Ovary (tissue), 10 donors: ENCODE measurements at places on chromosomes 5 and 9. TPM values are rescaled to one million over a fixed set of nuclear protein-coding genes. Genes with fewer than 3 reads are reported as not detected.

CNTFR gene
- 3.7 TPM for total RNA-seq

DNA sequence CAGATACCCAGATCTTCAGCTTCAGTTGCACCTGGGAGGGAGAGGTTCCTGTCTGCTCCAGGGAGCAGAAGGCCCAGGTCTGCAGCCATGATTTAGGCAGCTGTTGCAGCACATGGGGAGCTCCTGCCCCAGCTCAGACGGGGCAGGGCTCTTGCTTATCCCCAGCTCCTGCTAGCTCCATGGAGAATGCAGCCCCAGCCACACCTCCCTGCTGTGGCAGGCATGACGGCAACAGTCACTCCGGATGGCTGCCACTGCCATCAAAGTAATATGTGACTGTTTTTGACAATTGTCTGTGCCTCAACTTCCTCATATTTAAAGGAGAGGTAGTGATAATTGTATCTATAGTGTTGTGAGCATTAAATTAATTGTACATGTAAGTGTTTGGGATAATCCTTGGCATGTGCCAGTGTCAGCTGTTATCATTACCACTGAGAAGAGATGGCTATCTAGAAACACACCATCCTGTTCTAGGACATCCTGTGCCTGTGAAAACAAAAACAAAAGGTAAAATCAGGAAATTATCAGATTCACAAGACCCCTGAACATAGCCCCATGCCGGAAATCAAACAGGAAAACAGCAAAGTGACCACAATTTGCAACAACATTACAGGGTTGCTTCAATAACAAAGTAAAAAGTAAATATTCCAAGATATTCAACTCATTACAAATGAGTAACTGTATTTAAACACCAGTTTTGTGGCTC, 1048.8 kb upstream of the ACO1 start:
- DNase-seq, result no peak

SPAG8 gene
- 6.7 TPM for total RNA-seq

ARHGEF28 gene
- total RNA-seq, result 29.4 TPM

DDX4 gene
- total RNA-seq, result not detected

GRCh38 chr5:34712565-34712964, 56.4 kb downstream of the RAI14 start:
- DNase-seq, result no peak

DNA sequence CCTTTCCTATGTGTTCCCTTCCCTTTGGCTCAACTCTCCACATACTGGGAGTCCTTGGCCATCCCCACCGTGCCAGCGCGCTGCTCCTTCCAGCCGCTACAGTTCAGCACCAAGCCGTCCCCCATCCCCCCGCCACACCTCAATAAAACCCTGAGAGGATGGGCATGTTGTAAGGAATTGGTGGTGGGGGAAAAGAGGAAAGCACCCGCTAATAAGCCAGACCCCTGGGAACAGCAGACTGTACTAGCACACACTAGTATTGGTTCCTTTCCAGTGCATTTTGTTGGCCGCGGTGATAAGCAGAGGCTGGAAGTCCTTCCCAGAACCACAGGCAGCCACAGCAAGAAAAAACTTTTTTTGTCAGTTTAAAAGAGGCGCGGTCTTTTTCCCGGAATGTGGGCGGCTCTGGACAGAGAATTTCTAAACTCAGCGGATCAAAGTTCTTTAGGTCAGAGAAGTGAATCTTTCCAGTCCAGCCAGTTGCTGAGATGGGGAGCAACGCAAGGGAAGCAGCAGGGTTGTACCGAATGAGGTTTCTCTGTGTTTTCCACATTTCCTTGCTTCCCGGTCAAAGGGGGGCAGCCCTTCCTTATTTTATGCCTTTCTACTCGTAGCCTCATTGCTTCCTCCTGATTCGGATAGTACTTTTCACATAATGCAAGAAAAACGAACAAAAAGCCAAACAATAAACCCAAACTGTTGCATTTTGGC, 2.1 kb downstream of the CHSY3 start:
- peak; percentile 14 for DNase-seq

DNA sequence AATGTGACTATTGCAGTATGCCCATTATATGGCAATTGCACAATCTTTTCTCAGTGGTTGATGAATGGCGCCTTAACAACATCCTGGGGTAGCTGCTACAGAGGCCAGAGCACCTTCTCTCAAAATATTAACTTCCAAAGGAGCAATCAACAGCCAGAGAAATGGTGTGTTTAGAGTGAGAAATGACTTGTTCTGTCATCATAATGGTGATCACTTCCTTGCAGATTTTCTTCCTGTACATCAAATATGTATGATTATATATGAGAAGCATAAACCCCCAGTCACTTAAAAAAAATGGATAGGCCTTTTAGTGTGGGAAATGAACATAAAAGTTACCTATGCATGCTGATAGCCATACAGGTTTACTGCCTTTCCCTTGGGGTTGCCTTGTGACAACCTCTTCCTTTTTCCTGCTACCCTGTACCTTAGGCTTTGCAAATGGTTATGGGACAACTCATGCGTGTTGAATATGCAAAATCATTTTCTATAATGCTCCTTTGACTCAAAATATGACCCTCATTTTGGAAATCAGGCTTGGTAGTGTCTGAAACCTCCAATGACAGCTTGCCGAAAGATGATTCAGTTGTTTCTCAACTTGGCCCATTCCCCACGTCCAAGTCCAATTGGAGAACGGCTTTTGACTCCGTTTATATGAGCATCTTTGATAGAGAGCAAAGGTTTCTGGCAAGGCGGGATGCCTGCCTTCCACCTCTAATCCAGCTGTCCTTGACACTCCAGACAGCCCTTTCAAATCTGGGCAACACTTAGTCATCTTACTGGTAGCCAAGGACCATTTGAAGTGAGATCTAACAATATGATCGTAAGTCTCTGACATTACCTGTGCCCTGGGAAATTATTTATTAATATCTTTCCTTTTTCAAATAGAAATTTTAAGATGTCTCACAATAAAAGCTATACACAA, 69.3 kb downstream of the SLC1A1 start:
- no peak for DNase-seq

IFNB1 gene
- total RNA-seq, result not detected

GRCh38 chr9:68541568-68541967, 885 bp upstream of the TMEM252 start:
- DNase-seq, result no peak

GRCh38 chr5:67163231-67163756, 33.3 kb downstream of the CD180 start:
- DNase-seq, result no peak

DNA sequence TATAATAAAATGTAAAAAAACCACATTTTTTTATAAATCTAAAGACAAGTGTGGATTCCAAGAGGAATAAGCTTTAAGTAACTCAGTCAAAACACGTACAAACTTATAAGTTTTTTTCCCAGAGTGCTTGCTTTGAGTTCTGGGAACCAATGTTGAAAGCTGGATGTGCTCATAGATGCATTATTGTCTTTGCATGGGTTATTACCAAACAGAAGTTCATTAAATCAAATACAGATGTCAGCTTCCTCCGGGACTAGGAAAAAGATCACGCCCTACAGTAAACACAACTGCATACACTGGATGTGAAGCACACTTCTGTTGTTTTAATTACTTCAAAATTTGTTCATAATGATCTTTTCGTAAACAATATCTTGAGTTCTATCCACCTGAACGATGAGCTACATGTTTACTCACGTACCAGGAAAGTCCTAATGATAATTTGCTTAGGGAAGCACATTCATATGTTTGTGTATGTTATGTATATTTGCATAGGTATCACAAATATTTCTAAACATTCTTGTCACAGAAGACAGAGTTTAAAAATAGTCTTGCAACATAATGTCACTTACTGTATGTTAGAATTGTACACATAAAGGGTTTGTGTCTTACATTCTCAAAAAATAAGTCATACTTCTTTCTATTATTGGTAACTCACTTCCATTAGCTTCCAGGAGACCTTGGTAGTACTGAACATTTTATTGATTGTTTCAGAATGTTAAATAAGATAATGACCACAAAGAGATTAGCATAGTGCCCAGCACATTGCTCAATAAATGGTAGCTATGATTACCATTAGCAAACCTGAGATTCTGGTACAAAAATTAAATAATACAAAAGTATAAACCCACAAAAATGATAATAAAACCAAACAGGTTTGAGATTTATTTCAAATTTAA, 427.4 kb downstream of the CETN3 start:
- no peak for DNase-seq

- no peak for DNase-seq
These were observed 80.5 kb downstream of the RAI14 start for GRCh38 chr5:34736445-34737115.

PPP3R2 gene
- not detected for total RNA-seq

DNA sequence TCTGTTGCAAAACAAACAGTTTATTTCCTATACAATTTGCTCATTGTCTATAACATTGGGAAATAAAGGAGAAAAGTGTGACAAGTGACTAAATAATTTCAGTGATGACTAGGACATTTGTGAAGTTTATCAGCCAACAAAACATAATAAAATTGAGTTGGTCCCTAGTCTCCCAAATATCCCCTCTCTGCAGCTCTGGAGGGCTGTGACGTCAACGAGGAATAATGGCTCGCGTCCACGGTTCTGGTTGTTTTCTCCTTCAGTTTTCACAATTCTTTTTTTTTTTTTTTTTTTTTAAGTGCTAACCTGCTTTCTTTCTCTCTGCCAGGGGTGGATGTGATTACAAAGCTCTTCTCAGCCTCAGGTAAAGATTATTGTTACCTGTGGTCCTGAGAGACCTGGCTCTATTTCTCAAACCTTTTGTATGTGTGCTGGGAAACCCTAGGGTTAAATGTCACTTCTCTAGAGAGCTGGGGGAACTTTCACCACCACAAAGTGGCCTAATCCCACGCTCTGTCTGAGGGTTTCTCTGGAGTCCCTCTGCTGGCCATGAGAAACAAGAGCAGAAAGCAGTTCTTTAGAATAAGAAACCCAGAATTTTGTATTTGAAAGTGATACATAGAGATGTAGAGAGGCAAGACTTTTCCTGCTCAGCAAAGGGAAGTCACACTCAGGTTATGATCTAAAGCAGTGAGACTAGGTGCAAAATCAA, 36.2 kb upstream of the ANKRD55 start:
- DNase-seq, result peak; percentile 52

QRFP gene
- total RNA-seq, result not detected

C5orf52 gene
- total RNA-seq, result not detected

CDX1 gene
- total RNA-seq, result 0.77 TPM

SLC2A6 gene
- total RNA-seq, result 0.80 TPM

IFNK gene
- not detected for total RNA-seq

GRCh38 chr5:141845371-141845851, 32.8 kb downstream of the PCDH1 start:
- DNase-seq, result no peak

BNC2 gene
- total RNA-seq, result 68.0 TPM

- no peak for DNase-seq
These were observed 50.5 kb downstream of the PALM2AKAP2 start for GRCh38 chr9:109830545-109830944.

DNA sequence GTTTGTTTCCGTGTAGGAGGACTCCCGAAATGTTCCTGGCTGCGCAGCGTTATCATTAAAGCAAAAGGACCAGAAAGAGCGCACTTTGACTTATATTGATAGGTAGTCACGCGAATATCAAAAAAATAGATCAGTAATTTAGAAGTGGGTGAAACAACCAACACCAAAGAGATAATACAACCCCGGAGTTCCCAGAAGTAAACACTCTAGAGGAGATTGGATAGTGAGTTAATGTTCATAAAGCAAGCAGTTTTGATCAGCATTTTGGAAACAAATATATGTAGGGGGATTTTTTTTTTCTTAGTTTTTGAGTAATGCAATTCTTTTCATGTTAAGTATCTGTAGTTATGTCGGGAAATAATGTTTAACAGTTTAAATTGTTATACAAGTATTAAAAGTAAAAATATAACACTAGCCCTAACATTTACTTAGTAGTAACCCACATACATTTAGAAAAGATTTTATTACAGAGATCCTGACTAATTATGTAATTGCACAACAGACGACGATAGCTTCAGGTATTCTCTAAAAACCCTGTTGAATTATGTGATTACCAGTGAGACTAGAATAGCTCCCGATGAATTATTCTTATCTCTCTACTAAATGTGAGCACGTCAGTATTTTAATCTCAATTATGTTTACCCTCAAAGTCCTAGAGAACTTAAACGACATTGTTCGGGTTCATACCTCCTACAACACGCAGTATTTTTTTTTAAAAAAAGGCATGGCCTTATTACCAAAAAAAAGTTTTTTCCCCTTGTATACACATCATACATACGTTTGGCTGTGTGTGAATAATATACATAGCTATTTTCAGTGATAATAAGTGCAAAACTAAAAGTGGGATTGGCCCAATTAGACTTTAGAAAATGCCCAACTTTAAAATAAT, 9.4 kb upstream of the NFIB start:
- no peak for DNase-seq

DNA sequence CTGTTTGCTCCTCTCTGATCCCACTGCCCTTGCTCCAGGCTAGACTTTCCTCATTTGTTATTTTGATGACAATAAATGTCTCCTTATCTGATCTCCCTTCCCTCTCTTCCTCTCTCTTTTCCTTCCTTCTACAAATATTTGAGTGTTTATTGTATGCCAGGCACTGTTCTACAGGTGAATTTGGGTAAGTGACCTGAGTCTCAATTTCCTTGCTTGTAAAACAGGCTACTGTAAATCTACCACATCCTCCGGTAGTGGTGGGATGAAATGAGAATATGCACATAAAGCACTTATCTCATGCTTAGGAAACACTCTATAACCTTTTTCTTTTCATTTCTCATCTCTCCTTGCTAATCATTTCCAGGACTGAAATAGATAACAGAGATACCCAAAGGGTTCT, 86.4 kb downstream of the HMHB1 start:
- DNase-seq, result no peak

- DNase-seq, result no peak
These were observed 54.0 kb downstream of the GPR21 start for GRCh38 chr9:123087359-123087888.

SYK gene
- total RNA-seq, result 11.9 TPM

- DNase-seq, result no peak
These were observed 24.0 kb downstream of the NAA35 start for GRCh38 chr9:85964949-85965348.

- DNase-seq, result no peak
These were observed 75.0 kb upstream of the SAP30L start for GRCh38 chr5:154370813-154371212.

- no peak for DNase-seq
These were observed 27.5 kb downstream of the SEC61B start for GRCh38 chr9:99249619-99250018.

GRCh38 chr5:149917073-149917676, 27.4 kb downstream of the PDE6A start:
- DNase-seq, result no peak

- no peak for DNase-seq
These were observed 44.0 kb upstream of the MAN2A1 start for GRCh38 chr5:109645707-109646192.

OSMR gene
- total RNA-seq, result 33.0 TPM

DNA sequence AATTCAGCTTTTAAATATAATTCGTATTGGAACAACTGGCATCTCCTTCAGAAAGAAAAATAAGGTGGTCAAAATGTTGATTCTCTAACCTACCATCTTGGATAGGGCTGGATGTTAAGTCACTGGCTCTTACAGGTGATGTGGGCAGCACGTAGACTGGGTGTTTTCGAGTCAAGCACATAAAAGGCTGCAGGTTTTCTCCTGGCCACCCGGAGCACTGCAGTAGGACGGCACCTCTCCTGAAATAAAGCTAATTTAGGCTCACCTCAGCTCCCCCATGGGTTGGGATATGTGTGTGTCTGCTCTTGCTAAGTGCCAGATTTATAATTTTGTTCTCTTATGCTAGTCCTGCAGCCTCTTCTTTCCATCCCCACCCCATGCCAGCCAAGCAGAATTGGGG, 80.3 kb downstream of the IQGAP2 start:
- DNase-seq, result no peak

KIF27 gene
- total RNA-seq, result 16.2 TPM

TMC1 gene
- total RNA-seq, result 1.4 TPM

CAVIN4 gene
- total RNA-seq, result 0.20 TPM

RALGPS1 gene
- total RNA-seq, result 4.9 TPM

LURAP1L gene
- 1.7 TPM for total RNA-seq
